ENCODE measurements at places on chromosomes 5 and 9. TPM values are rescaled to one million over a fixed set of nuclear protein-coding genes. Genes with fewer than 3 reads are reported as not detected.

- no peak for DNase-seq
Measured at GRCh38 chr9:137820161-137820855, 57.3 kb upstream of the CACNA1B start.

The FOXE1 gene
- 0.06 TPM for total RNA-seq

DNA sequence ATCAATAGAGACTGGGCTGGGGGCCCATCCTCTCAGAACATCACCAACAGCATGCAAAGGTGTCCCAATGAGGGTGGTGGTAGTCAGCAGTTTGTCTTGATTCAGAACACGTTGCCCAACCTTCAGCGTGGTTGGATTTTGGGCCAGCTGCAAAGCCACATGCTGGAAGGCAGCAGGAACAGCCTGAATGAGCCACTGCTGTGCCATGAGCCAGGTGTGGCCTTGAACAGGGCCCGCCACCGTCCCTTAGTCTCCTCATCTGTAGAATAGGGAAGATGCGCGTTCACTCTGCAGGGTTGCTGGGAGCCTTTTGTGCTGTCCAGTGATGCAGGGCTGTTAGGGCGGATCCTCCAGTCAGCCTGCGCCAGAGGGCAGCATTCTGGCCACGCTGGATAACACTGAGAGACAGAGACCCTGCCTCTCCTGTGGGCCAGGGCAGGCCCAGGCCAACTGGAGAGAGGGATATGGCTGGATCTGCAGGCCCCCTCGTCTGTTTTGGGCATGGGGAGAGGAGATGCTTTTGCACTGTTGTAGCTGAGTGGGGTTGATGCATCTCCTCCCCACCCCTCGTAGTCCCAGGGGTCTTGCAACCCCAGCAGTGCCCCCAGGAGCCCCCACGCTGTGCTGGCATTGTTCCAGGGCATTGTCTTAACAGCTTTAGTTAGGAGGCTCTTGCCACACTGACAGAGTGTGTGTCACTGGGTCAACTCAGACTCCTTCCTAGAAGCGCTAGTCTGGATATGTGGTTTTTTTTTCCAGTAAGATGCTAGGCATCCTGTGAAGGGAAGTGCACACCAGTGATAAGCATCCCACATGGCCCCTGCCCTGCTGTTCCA lies 42.1 kb downstream of the SLC46A2 start:
- no peak for DNase-seq

DNA sequence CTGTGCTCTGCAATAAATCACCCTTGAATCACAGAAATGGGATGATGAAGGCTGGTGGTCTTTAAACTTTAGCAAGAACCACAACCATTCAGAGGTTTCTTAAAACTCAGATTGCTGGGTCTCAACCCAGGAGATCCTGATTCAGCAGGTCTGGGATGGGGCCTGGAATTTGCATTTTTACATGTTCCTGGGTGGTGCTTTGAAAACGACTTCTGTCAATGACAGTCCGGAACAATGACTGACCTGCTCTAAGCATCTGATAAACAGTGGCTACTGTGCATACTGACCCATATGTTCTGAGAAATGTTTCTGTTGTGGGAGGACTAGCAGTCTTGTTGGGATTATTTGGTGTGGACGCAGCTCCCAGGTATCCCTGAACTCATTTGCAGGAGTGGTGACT lies 92.7 kb downstream of the GADD45G start:
- DNase-seq = no peak

GRCh38 chr5:45623832-45624231 lies 72.3 kb downstream of the HCN1 start:
- DNase-seq = no peak

The KIF20A gene
- total RNA-seq = 8.2 TPM

- no peak for DNase-seq
Measured at GRCh38 chr5:158166424-158166823, 307.5 kb upstream of the CLINT1 start.

DNA sequence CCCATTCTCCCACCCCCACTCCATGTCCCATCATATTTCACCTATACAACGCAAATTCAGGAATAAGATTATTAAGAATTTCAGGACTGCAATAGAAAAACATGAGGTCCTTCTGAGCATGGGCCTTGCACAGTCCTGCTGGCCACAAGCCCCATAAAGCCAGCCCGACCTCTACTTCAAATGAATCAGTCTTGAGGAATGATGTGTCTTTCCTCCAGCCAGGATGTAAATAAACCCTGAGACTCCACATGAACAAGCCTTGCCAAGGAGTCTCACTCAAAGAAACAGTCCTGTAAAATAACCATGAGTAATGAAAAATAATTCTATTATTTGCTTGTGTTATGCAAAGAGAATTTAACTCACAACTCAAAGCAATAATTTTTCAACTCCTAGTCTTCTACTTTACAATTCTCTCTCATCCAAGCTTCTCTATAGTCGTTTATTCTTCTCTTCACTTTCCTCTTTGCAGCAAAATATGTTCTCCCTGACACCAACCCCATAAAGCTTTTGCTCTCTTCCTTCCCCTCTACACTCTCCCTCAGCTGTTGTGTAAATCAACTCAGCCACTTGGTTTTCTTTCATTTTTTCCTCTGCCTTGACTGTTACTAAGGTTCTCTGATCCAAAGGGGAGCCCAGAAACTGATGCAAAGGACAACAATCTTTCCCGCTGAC lies 140.1 kb upstream of the MOCS2 start:
- DNase-seq = no peak

The TRMO gene
- total RNA-seq = 29.9 TPM

GRCh38 chr5:16492398-16493140 lies 27.0 kb upstream of the ZNF622 start:
- DNase-seq = no peak

DNA sequence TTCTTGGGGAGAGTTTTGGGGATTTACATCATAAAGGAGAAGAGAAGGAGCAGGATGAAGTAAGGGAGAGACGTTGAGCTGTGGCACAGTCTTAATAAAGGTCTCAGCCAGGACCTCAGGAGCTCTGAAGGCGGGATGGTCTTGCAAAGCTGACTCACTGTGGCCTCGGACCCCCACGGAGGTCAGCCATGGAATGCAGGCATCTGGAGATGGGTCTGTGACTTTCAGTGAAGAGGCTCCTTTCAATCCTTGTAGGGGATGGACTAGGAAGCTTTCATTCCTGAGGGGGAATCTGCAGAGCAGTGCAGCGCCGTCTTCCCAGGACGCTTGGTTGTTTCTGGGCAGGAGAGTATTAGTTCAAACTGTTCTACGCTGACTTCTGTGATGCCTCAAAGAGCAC lies 65.7 kb upstream of the BASP1 start:
- DNase-seq = no peak

Measured in glomerular endothelial cell (primary cell).